ENCODE measurements at places on chromosomes 7 and 10. TPM values are rescaled to one million over a fixed set of nuclear protein-coding genes. Genes with fewer than 3 reads are reported as not detected.

HTR7 gene
- 0.27 TPM for total RNA-seq

CDNF gene
- 15.4 TPM for total RNA-seq

SPDYE2 gene
- total RNA-seq = not detected

HYAL4 gene
- 3.2 TPM for total RNA-seq

GRCh38 chr10:88313878-88314277 is 269.2 kb downstream of the RNLS start:
- DNase-seq = no peak

DNA sequence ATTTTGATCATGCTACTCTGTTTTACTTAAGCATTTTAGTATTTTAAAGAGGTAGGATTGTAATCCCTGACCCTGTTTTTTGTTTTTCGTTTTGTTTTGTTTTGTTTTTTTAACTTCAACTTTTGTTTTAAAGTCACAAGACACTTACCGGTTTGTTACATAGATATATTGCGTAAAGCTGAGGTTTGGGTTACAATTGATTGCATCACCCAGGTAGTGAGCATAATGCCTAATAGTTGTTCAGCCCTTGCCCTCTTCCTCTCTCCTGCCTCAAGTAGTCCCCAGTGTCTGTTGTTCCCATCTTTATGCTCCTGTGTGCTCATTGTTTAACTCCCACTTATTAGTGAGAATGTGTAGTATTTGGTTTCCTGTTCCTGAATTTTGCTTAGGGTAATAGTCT is 93.1 kb upstream of the TEX47 start:
- no peak for DNase-seq

- no peak for DNase-seq
Measured at GRCh38 chr7:8590791-8591190, 157.4 kb downstream of the NXPH1 start.

GRCh38 chr7:43906331-43907010 is at the start of gene URGCP:
Gene URGCP (minus strand): TSS chr7:43906596. CDS start chr7:43906575, 21 bp downstream.
- DNase-seq = peak; percentile 59
